OCI-LY7 (cell line): ENCODE measurements at places on chromosomes 16 and 17.

GRCh38 chr16:7390974-7391373 lies 58.3 kb downstream of the RBFOX1 start:
- no peak for DNase-seq

DNA sequence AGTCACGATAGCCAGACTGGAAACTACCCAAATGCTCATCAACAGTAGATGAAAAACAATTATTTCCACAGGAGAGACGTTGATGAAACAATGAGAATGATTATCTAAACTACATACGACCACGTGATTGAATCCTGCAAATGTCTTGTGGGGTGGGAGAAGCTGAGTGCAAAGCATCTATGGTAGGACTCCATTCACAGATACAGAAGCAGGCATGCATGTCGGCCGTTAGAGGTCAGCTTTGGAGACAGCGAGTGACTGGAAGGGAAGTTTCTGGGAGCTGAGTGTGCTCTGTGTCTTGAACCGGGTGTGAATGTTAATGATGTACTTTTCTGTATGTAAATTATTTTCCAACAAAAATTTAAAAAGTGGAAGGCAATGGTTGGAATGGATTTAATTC lies 71.5 kb upstream of the DNAJA2 start:
- DNase-seq: no peak

GRCh38 chr17:28710861-28711722 lies 596 bp downstream of the PROCA1 start:
- peak; percentile 85 for DNase-seq

DNA sequence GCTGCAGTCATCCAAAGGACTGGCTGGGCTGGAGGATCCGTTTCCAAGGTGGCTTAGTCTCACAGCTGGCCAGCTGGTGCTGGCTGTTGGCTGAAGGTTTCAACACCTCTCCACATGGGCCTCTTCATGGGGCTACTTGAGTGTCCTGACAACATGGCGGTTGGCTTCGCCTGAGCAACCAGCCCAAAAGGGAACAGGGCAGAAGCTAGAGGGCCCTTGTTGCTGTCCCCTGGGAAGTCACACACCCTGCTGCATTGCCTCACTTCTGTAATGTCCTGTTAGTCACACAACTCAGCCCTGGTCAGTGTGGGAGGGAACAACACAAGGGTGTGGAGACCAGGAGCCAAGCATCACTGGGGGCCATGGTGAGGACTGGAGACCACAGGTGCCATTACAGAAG lies 36.6 kb downstream of the C16orf78 start:
- no peak for DNase-seq
